Posterior cingulate gyrus (tissue), 11 donors: ENCODE measurements at places on chromosomes 6 and 20.

- no peak for DNase-seq
These were observed 63.7 kb upstream of the CCN6 start for GRCh38 chr6:111990214-111990613.

DNA sequence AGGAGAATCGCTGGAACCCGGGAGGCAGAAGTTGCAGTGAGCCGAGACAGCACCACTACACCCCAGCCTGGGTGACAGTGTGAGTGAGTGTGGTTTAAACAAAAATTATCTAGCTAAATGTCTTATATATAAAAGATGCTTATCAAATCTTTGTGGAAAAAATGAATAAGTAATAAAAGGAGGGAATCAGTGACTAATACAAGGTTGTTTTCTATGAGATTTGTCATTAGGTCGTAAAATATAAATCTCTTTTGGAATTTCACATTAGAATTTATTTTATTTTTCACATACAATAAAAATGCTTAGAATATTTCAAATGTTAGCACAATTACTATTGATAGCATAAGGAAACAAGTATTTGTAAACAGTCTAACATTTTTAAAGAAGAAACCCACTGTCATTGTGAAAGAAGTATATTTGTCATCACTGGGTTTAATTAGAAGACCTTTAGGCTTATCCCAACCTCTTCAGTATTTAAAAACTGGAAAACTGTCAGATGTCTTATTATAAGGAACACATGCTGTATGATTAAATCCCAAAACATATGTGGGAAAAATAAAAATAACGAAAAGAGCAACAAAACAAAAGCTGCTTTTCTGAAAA, 47.1 kb downstream of the ASCC3 start:
- DNase-seq, result no peak

DNA sequence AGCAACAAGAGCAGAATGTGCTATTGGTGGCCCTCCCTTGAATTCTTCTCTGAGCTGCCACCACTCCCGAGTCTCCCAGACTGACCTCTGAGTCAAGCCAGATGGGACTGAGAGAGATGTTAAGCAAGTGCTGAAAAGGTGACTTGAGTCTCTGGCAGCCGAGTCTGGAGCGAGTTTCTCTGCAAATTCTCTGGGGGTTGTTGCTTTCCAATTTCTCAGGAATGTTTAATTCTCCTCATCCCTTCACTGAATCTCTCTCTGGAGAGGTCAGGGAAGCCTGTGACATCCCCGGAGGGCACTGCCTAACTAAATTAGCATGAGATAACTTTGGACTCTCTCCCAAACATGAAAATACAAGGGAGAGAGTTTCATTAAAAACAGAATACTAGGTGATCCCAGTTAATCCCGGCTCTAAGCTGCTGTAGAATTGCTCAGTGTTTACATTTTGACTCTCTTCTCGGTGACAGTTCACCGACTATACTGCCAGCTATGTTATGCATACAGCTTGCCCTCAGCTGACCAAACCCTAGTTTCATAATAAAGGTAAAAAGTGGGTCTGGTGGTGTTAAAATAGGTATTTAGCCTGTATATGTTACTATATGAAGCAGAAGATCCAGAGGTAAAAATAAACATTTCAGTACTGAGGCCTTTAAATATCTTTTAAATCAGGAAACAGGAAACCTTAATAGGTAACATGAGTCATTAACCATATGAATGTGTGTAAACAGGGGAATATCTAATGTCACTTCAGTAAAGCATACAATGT, 157.9 kb downstream of the FOXC1 start:
- DNase-seq, result no peak

DNA sequence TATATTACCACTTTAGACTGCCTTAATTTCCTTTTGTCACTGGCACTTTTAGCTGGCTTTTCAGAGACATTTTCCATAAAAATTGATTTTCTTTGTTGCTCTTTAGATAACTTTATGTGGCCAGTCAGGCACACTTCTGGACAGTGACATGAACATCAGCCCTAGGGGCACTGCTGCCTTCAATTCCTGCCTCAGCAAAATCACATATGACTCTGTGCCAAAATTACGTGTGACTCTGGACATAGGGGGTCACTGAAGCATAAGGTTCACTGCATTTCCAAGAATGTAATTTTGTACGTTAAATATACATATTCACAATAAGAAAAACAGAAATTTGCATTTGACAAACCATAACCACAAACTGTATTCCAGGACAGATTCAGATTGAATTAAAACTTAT, 66.5 kb downstream of the ESF1 start:
- no peak for DNase-seq

GRCh38 chr6:124974771-124975377, 12.6 kb downstream of the RNF217 start:
- DNase-seq, result no peak

DNA sequence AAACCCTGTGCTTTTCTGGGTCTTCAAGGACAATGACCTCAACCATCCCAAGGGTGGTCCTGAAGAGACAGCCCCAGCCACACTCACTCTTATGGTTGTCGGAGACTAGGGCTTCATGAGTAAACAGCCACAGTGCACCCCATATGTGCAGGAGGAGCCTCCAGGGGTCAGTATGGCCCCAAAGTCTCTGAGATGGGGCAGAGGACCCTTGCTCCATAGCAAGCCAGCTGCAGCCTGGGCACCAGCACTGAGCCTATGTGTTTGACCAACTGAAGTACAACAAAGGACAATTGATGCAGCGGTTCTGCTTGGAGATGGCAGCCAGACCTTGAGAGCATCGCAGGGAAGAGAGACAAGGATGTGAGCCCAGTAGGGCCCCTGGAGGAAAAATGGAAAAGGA, 112.2 kb downstream of the LRFN2 start:
- DNase-seq, result no peak

- no peak for DNase-seq
These were observed 42.8 kb downstream of the RPF2 start for GRCh38 chr6:111024681-111025080.

GRCh38 chr20:54539521-54540046, 64.2 kb downstream of the DOK5 start:
- DNase-seq, result no peak

DNA sequence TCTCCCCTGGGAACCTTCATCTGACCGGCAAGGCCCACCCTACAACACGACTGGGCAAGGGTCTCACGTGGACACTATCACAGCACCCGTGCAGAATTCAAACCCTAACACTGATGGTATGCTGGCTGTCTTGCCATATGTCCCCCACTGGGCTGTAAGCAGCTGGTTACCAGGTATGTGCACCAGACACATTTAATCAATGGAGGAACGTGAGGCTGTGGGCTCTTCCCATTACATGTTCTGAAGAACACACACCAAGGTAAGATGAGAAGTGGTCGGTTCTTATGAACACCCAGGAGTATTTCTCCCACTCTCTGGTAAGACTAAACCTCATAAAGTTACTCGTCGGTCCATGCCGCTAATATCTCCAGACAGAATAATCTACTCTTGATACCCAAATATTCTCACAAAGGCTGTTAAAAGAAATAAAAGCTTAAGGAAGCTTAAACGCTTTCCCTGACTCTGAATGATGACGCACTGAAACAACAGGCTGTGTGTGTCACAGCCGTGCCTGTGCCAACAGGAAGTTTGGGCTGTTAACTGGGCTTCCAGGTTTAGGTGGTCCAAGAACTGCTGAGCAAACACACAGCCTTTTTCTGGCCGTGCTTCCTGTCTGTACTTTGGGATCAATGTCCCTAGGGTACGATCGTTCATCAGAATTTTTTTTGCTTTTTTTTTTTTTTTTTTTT, 75.3 kb downstream of the SLC23A2 start:
- DNase-seq, result no peak

DNA sequence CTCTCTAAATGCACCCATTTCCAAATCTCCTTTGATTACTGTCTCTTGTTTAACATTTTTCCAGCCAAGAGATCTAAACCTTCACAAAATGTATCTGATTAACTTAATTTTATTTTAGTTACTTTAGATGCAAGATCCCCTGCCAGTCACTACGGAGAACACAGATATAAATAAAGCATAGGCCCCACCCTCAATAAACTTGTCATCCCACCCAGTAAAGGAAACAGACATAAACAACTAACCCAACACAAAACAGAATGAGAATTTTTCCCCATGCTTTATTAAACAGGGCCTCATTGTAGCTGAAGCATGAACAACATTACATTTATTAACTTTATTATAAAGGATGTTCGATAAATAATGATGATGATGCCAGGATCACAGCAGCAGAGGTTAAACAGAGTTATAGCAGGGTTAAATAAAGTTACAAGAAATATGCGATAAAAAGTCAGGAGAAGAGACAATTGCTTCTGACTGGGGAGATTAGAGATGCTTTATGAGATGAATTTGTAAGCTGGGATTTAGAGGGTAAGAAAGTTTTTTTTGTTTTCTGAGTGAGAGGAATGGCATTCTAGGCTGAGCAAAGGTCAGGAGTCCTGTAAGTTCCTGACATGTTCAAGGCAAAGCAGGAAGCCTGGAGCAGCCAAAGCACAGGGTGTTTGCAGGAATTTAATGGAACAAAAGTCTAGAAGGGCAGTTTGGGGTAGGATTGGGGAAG, 41.1 kb downstream of the TFAP2A start:
- DNase-seq, result no peak

- DNase-seq, result no peak
These were observed 255.6 kb downstream of the PREX1 start for GRCh38 chr20:48571949-48572847.

DNA sequence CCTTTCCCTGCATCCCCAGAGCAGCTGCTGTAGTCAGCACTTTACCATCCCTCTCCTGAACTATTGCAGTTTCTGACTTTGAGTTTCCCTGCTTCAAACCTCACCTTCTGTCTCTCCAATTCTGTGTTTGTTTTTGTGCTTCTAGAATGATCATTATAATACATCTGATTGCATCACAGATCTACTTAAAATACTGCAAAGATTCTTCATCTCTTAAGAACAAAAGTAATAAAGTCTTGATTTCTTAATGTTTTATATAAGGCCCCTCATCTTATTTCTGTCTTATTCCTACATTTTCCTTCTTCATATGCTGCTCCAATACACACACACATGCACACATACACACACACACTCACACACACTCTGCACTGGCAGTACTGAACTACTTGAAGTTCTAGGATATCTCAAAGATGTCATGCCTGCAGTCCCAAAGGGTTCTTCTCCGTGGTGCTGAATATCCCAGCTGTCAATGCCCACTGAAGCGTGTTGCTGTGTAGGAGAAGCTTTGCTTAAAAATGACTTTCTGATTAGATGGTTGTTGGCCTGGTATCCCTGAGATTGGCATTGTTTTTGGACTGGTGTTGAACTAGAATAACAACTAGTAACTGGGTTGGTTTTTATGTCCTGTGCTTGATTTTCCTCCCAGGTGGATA, 97.2 kb downstream of the MAP3K4 start:
- no peak for DNase-seq

DNA sequence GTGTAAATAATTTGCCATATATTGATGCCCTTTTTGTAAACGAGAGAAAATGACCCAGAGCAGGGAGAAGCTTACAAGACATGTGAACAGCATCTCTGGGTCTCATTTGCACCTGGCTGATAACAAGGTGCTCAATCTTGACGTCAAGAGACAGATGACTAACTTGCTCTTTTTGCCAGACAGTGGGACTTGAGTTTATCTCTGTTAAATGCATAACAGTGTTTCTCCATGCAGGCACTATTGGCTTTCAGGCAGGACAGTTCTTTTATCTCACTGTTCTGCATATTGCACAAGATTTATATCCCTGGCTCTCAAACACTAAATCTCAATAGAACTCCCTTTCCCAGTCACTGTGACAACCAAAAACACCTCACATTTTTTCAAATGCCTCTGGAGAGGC, 56.4 kb downstream of the RFX6 start:
- DNase-seq, result no peak

GRCh38 chr6:135147637-135148592, 33.2 kb upstream of the MYB start:
- no peak for DNase-seq

DNA sequence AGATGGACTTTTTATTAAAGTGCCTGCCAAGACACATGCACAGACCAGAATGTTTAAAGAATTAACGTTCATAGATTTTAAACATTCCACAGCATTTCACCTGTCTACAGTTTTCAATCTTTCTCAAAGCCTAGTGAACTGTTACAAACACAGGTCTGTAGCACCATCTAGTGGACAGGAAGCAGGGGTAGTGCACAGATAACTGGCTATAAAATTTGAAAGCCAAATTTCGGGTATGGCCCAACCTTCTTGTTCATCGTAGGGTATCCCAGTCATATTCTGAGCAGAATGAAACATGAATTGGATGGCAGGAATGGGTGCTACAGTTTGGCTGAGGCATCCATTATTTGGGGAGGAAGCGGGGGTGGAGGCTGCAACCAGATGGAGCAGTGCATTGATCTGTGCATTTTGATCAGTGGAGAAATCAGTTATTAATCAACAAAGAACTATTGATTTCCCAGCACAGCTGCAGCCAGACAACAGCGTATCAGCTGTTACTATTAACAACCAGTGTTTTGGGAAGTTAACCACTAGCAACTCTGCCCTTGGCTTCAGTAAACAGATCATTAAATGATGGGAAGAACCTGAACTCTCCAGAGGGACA, 56.1 kb upstream of the B3GAT2 start:
- DNase-seq, result no peak

DNA sequence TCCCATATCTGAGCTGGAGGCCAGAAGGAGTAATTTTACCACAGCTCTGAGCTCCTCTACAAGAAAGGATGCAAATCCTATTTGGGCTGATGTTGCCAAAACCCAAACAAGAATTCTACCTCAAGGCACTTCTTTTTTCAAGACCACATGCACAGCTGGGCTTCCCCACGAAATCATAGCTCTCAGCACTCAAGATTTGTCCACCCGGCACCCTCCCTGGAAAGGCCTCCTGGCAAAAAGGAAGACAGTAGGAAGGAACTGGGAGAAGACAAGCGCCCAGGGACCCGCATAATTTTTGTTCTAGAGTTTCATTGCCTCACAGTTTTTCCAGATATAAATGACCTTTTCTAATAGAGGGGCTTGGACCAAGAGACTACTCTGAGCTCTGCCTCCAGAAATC, 90.5 kb downstream of the BANF2 start:
- no peak for DNase-seq

DNA sequence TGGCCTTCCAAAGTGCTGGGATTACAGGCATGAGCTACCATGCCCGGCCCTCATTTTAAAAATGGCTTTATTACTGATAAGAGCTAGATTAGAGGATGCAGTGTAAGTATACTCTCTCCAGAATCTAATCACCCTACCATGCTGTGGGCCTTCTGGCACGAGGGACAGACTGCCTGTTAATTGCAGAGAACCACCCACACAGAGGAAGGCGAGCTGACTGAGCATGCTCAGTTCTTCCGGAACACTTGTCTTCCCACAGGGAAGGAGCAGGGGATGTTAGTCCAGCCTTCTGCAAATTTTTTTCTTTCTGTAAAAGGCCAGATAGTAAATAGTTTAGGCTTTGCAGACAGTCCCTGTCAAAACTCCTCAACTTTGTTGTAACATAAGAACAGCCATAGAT, 48.9 kb downstream of the ALDH5A1 start:
- DNase-seq, result no peak

- no peak for DNase-seq
These were observed 12.6 kb downstream of the AFDN start for GRCh38 chr6:167839343-167839742.

GRCh38 chr6:119172824-119173223, 94.4 kb upstream of the FAM184A start:
- no peak for DNase-seq
